ENCODE measurements at places on chromosomes 5 and 9.
A peak's percentile ranks its signal among the peaks of the same experiment; 100 is the strongest.

DNA sequence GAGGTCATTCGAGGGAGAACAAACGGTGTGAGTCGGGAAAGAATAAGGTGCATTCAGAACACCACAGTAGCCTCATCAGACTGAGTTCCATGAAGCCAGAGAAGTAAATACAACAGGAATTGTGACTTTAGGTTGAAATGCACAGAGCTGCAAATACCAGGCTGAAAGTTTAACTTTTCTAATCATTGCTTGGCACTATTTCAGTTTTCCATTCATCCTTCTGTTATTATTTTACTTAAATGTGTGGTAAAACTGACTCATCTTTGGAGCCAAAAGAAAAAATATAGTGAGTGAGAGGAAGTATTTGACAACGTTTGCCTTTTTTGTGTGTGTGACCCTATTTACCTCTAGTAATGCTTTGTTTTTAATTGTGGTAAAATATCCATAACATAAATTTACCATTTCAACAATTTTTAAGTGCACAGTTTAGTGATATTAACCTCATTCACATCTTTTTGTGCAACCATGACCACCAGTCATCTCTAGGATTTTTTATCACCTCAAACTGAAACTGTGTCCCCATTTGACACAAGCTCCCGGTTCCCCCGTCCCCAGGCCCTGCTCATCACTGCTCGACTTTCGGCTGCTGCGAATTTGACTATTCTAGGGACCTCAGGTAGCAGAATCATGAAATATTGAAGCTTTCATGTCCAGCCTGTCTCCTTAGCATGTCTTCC lies 166.8 kb downstream of the HSD17B3 start:
- DNase-seq = no peak

DNA sequence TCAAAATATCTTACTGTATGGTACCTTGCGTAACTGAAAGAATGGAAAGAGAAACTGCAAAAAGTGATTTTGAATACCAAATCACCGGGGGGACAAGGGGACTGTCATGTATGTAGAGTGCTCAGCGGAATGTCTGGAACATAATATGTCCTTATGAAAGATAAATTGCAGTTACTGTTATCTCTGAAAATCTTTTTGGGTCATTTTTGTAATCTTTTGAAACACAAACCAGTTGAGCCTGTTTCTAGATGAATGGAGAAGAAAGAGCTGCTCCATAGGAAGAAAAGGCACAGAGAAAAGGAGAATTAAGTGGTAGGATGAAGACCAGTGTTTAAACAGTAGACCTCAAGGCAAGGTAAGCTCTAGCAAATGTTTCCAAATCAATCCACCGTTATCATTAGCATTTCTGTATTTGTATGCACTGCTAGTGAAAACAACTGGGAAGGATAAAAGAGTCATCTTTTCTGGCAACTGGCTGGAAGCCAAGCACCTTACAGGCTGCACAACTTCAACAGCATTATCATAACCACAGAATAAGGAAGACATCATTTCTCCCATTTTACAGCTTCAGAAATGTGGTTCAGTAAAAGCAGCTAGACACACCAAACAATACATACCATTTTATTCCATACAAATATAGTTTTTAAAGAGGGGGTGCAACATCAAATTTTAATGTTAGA lies 158.5 kb downstream of the TRPM3 start:
- no peak for DNase-seq

GRCh38 chr9:7909537-7909936 lies 110.0 kb upstream of the DMAC1 start:
- no peak for DNase-seq

- no peak for DNase-seq
Measured at GRCh38 chr5:133483406-133484090, 128.8 kb downstream of the FSTL4 start.

DNA sequence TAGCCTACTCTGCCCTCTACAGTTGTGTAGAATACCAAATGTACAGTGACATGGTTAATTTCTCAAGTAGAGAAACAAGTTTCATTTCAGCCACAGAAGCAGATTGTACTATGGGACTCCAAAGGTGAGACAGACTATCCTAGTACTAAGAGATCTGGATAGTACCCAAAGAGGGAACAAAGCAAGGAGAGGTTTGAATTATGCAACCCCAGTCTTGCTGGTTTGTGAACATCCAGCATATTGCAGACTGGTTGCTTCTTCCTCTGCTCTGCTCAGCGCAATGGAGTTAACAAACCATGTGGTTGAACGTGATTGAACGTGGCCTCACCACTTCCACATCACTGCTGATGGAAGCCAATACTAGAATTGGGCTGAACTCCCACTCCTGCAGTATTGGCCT lies 43.3 kb upstream of the ALDOB start:
- no peak for DNase-seq

- DNase-seq = peak; percentile 63
Measured at GRCh38 chr9:4987961-4988421, 2.9 kb downstream of the JAK2 start.

DNA sequence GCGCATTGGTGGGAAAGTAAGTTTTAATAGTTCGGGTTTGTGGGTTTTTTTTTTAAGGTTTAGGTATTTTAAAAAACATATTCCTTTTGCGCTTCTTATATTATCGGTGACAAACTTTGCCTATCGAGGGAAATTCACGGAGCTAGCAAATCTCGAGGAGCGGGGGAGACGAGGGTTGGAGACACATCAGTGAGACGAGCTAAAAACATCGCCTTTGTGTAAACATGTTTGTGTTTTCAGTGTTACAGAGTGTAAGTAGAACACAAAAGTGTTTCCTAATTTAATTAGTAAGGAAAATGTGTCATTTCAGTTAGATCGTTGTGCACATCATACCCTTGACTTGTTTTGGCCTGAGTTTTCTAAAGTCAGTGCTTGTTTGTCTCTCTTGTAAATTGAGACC lies 945 bp downstream of the BTF3 start:
- no peak for DNase-seq

DNA sequence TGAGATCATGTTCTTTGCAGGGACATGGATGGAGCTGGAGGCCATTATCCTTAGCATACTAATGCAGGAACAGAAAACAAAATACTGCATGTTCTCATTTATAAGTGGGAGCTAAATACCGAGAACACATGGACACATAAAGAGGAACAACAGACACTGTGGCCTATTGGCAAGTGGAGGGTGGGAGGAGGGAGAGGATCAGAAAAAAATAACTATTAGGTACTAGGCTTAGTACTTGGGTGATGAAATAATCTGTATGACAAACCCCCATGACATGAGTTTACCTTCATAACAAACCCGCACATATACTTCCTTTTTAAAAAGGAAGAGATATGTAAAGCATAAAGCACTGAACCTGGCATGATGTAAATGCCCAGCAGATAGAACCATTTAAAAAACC lies 99.0 kb downstream of the MEGF10 start:
- no peak for DNase-seq

- DNase-seq = no peak
Measured at GRCh38 chr5:79727451-79728355, 38.1 kb downstream of the CMYA5 start.

DNA sequence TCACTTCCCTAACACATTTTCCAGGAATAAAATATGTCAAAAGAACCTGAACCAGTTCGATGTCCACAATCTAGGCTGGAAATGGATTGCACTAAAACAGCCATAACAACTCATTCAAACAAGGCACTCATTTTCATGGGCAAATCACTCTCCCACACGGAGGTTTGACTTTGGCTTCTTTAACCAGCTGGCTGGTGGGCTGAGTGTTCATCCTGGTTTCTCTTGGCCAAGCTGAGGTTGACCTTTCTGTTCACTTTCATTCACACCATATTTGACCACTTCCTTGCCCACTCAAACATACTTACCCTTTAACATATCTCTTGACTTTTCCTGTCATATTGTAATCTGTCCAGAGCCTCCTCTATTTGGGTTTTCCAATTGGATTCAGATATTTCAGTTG lies 5.4 kb downstream of the IL7R start:
- DNase-seq = peak; percentile 8

DNA sequence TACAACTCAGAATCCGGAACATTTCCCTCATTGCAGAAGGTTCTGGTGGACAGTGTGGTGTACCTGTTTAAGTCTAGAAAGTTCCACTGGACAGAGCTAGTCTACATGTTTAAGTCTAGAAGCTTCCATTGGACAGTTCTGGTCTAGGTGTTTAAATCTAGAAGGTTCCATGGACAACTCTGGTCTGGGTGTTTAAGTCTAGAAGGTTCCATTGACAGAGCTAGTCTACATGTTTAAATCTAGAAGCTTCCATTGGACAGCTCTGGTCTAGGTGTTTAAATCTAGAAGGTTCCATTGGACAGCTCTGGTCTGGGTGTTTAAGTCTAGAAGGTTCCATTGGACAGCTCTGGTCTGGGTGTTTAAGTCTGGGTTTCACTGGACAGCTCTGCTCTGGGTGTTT lies 25.0 kb downstream of the CCDC187 start:
- DNase-seq = no peak

DNA sequence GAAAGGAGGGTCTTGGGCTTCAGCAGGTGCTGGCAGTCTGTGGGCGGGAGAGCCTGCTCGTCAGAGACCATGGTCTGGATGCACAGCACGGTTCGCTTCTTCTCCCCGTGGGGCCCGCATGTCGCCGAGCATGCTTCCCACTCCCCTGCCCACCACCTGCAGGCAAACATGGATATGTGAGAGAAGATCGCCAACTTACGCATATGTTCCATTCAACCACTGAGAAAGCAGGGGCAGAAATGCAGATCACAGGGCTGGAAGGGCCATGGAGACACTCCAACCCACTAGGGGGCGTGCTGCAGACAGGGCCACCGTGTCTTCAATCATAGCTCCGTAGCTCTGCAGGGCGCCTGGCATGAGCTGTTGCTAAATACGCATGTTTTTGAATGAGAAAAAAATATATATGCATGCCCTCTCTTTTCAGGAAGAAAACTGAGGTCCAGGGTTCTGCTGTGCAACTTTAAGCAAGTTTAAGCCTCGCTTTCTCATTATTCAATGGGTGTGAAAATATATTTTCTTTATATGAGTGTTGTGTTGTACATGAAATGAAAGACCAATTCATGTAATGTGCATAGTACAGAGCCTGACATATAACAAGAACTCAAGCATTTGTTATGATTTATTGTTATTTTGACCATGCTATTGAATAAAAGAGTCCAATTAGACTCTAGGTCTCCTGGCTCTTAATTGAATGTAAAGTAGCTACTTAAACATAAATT lies 148.0 kb downstream of the TARS1 start:
- no peak for DNase-seq

GRCh38 chr5:16489322-16489791 lies 23.8 kb upstream of the ZNF622 start:
- no peak for DNase-seq

GRCh38 chr9:81363916-81364480 lies 325.3 kb downstream of the TLE1 start:
- no peak for DNase-seq

DNA sequence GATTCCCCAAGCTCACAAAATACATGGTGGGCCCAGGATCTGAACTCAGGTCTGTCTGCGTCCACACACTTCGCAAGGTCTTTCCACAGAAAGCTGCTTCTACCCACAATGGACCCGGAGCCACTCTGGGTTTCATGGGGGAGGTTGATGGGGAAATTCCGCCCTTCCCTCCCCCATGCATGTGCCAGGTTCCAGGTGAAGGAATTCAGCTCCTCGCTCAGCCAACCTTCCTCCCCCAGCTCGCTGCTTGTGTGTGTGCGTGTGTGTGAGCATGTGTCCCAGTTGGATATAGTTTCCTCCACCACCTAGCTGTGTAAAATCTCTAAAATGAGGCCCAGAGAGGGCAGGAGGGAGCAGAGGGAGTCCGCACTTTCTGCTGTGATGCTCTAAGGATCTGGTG lies 1.0 kb downstream of the PTGS1 start:
- no peak for DNase-seq

DNA sequence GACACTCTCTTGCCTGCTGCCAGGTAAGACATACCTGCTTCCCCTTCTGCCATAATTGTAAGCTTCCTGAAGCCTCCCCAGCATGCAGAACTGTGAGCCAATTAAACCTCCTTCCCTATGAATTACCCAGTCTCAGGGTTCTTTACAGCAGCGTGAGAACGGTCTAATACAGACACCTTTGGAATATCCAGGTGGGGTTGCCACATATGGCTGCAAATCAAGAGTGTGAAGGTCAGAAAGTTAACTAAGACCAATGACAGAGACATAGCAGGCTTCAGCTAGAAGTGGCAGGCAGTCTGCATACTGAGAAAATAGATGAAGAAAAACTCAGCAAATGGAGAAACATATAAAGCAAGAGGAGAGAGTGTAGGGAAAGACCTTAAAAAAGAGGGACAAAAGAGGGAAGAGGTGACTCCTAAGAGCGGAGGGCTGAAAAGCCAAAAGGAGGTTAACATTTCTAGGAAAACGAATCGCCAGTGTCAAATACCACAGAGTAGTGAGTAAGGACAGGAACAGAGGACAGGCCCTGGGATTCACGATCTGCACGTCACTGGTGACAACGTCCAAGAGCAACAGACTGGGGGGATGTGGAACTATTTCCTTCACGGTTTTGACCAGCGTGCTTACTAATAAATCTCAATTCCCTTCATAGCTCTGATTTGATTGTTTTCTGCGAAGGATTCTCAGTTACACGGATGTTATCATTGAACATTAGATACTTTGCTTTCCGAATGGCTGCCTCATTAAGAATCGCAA lies 1.7 kb upstream of the ACO1 start:
- no peak for DNase-seq

- no peak for DNase-seq
Measured at GRCh38 chr5:125134216-125135081, 388.0 kb upstream of the ZNF608 start.

DNA sequence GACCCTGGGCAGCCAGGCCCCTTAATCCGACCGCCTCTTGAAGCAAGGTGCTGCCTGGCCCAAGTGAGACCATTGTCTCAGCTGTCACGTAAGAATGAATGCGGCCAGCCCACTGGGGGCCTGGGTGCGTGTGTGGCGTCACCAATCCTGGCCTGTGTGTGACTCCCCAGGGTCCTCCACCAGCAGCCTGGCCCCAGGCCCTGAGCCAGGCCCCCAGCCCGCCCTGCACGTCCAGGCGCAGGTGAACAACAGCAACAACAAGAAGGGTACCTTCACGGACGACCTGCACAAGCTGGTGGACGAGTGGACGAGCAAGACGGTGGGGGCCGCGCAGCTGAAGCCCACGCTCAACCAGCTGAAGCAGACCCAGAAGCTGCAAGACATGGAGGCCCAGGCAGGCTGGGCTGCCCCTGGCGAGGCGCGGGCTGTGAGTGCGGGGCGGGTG lies 124.2 kb downstream of the WNK2 start:
- no peak for DNase-seq

All from immature natural killer cell (primary cell).